Activated CD4-positive, alpha-beta T cell treated with anti-CD3 and anti-CD28 coated beads, Interleukin-2, Interleukin-6, amounts not matched to agents 100 ng/mL and 50 ng/mL, durations not matched to agents 16 hours and 8 hours (primary cell): ENCODE measurements at places on chromosomes 7 and 10.

- DNase-seq, result no peak
Measured at GRCh38 chr10:132634241-132634946, 96.8 kb downstream of the INPP5A start.

GRCh38 chr10:70355051-70356021 is 27.1 kb downstream of the LRRC20 start:
- peak; percentile 84 for DNase-seq

DNA sequence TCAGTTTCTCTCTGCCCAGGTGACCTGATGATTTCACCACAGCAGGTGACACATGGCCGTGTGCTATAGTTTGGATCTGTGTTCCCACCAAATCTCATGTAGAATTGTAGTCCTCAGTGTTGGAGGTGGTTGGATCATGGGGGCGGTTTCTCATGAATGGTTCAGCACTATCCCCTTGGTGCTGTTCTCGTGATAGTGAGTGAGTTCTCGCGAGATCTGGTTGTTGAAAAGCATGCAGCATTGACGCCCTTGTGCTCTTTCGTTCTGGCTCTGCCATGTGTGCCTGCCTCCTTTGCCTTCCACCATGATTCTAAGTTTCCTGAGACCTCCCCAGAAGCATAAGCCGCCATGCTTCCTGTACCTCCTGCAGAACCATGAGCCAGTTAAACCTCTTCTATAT is 85.2 kb upstream of the C1QL3 start:
- no peak for DNase-seq

DNA sequence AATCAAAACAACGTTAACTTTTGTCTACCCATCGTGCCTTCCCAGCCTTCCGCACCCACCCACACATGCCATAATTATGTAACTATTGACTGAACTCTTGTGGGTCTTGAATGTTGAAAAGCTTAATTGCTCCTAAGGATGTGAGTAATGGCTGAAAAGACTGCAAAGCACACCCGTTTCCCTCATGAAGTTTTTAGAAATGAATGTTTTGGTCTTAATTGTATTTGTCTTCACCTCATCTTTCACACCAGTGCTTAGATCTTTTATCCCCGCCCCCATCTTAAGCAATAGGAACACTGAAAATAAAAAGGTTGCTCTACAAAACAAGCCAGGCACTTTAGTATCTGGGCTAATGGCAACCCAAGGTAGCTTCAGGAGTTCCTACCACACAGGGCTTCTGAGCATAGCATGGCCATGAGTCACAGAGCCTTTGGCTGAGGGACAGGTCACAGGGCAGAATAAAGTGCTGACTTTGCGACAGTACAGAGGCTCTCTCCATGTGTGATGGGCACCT is 690.5 kb downstream of the PARD3 start:
- peak; percentile 14 for DNase-seq

DNA sequence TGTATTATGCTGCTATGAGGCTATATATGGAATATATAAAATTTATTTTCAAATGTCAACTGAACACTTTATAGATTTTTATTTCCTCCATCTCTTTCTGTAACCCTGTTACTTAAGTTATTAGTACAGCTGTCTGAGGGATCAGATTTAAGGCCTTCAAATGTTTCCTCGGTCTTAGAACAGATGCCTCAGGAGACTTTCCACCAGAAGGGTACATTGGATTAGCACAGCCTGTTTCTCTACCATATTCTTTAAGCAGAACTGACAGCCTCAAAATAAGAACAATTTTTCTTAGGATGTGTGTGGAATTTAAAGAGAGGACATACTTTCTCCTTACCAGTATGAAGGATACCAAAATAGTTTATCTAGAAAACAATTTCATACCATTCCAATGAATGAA is 53.0 kb upstream of the HGF start:
- DNase-seq, result no peak
